Stimulated activated CD4-positive, alpha-beta T cell treated with anti-CD3 and anti-CD28 coated beads, TNF-alpha, amount 100 ng/mL, for 1 hour (primary cell): ENCODE measurements at places on chromosomes 1 and 21.

- no peak for DNase-seq
Observed at GRCh38 chr1:181310560-181310959, 172.8 kb upstream of the CACNA1E start.

DNA sequence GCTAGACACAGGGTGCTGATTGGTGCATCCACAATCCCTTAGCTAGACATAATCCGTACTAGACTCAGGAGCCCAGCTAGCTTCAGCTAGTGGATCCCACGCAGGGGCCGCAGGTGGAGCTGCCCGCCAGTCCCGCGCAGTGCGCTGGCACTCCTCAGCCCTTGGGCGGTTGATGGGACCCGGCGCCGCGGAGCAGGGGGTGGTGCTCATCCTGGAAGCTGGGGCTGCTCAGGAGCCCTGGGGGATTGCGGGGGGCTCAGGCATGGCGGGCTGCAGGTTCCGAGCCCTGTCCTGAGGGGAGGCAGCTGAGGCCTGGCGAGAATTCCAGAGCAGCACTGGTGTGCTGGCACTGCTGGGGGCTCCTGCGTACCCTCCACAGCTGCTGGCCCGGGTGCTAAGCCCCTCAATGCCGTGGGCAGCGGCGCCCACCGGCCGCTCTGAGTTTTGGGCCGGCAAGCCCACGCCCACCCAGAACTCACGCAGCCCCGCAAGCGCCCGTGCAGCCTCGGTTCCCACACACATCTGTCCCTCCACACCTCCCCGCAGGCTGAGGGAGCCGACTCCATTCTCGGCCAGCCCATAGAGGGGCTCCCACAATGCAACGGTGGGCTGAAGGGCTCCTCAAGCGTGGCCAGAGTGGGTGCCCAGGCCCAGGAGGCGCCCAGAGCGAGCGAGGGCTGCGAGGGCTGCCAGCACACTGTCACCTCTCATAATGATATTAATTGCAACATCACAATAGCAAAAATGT is 87.4 kb downstream of the CRB1 start:
- no peak for DNase-seq

- peak; percentile 97 for DNase-seq
Observed at GRCh38 chr1:8878698-8879463, 395 bp upstream of the ENO1 start.

DNA sequence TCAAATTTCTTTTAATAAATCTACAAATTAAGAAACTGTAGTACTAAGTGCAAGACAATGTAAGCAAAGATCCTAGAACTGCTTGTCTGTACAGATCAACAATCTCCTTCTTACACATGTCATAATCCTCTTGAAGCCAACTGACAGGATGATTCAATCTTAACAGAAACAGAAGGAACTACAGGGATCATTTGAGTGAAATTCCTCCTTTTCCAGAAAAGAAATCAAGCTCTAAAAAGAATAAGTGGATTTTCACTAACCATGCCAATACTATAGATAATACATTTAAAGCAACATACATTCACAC is 53.2 kb downstream of the RAB3GAP2 start:
- DNase-seq: no peak

DNA sequence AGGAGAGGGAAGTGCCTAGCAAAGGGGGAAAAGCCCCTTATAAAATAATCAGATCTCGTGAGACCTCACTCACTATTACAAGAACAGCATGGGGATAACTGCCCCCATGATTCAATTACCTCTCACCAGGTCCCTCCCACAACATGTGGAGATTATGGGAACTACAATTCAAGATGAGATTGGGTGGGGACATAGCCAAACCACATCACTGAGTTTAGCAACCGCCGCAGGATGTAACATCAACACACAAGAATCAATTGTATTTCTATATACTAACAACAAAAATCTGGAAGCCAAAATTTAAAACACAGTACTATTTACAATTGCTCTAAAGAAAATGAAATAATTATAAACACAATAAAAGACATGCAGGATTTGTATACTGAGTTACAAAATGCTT is 21.9 kb downstream of the DIRAS3 start:
- DNase-seq: no peak

DNA sequence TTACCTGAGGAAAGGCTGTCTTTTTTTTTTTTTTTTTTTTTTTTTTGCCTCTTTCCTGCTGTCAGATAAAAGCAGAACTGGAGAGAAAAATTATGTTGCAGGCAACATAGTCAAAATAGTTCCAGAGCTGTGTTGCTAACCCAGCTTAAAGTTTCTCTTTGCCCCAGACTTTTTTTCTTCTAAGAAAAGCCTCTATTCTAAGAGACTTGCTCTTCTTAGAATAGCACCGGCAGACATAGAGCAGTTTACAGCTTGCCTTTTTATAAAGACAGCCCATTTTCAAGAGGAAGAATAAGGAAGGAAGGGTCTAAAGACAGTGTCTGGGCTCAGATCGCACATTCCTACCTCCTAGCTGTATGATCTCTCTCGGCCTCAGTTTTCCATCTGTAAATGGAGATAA is 88.7 kb downstream of the TENT5C start:
- no peak for DNase-seq

- DNase-seq: no peak
Observed at GRCh38 chr1:107184888-107185287, 44.0 kb downstream of the NTNG1 start.

DNA sequence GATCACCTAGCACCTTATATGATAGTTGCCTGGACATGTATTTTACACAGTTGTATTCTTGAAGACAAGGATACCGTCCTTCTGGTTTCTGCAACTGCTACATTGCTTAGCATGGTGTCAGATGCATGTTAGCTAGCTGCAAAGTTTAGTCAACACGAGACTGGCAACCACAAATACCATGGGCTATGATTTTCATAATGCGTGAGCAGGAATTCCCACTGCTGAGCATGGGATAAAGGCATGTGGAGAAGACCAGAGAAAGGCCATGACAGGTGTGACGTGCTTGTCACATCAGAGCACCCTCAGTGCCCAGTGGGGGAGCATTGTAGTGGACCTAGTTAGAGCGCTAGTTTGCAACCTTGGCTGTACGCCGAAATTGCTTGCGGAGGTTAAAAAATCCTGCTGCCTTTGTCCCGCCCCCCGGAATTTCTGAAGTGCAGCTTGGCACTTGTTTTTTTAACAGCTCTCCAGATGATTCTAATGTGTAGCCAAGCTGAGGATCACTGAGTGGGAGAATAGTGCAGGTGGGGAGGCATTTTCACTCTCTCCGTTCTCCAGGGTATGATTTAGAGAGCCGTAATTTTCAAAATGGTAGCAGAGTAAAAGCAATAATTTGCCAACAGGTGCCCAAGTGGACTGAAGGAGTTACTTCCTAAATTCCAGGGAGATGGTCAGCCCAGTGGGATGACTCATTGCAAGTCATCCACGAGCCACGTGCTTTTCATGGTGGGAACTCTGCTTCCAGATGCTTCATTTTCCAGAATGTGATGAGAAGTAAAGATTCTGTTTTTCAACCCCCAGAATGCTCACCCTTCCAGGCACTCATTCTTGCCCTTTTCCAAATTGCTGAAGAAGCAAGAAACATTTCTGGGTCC is 81.0 kb downstream of the CNIH3 start:
- DNase-seq: no peak

GRCh38 chr1:154334079-154335024 is 9.0 kb downstream of the ATP8B2 start:
- no peak for DNase-seq

- DNase-seq: no peak
Observed at GRCh38 chr1:83548311-83548710, 450.6 kb downstream of the TTLL7 start.

- DNase-seq: no peak
Observed at GRCh38 chr21:42518626-42519025, 5.0 kb downstream of the SLC37A1 start.

DNA sequence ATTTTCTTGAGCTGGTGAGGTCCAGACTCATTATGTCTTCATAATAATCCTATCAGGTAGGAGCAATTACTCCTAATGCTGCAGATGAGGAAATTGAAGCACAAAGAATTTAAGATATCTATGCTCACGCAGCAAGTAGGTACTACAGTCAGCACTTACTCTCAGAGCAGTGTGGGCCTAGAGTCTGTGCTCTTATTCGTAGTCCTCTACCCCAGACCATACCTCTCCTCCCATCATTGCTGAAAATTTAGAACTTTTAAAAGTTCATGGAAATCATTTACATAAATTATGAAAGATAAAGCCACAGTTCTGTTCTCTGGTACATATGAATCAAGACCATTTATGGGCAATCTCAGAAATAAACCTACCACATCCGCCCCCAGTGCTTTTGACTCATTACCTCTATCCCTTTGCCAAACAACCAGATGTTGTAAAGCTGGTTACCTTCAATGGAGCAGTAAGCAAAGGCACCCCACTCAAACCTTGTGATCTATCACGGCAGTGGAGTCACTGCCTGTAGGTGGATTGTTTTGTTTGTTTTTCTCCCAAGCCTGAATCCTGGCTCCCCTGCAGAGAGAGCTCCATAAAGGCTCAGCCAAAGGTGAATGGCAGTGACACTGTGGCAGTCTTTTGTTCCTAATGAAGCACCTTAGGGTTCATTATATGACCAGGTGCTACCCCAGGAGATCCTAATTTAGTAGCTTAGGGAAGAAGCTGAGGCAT is 20.9 kb upstream of the MAN1A2 start:
- DNase-seq: no peak

GRCh38 chr1:153663211-153663610 is 4.7 kb downstream of the SNAPIN start:
- DNase-seq: no peak

DNA sequence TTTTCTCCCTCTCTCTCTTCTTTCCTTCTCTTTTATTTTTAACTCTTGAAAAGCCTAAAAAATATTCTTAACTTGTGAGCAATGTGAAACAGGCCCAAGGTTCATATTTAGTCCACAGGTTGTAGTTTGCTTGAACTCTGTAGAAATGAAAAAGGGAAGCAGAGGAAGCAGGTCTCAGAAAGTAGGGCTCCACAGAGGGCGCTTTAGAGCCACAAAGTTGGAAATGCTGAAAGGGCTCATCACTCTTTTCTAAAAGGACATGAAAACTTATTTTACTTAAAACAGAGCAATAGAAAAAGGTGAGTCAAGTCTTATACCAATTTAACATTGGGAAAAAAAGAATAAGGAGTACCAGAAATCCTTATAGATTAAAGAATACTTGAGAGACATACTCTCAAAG is 247.0 kb downstream of the USP25 start:
- no peak for DNase-seq

DNA sequence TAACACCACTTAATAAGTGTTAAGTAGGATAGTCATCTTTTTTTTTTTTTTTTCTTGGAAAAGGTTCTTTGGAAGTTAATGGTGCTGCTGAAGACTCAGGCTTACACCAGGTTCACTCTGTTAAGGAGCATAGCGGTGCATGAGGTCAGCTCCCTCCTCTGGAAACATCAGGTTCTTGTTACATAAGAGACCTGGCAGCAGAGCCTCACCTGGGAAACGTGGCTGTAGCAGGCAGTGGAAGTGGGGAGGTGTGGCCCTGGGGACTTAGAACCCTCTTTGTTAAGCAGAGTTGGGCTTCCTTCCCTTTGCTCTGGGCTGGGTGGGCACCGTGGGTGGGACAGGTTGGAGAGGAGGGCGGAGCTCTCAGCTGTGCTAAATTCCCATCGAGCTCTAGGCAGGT is 104.1 kb downstream of the CNIH3 start:
- no peak for DNase-seq

GRCh38 chr1:244634546-244634945 is 18.4 kb upstream of the DESI2 start:
- DNase-seq: no peak

DNA sequence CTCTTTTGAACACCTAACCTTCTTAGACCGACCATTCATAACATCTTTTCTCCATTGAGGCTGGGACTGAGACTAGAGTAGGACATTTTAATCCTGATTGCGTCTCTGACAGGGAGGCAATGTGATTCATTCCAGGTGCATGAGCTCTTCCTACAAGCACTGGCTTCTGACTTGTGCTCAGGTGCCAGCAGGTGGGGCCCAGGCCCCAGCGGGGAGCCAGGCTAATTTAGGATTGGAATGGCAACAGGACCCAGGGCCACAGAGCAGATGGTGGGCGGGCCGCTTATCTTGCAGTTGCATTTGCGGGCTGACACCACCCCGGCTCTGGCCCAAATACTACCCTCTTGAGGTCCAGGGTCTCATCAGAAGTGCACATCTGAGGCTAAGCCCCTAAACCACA is 4.1 kb downstream of the GPA33 start:
- no peak for DNase-seq

DNA sequence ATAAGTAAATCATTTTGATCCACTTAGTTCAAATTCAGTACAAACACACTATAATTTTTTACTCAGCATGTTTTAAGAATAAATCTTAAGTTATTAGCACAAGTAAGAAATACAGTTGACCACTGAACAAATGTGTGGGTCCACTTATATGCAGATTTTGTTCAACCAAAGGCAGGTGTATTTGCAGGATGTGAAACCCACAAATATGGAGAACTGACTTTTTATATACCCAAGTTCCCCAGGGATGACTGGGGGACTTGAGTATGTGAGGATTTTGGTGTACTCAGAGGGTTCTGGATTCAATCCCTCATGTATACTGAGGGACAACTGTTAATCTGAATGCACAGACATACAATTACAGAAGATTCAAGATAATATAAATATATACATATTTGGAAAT is 25.7 kb upstream of the ERICH3 start:
- DNase-seq: no peak

- no peak for DNase-seq
Observed at GRCh38 chr1:172244865-172245264, 175.6 kb upstream of the C1orf105 start.

- DNase-seq: no peak
Observed at GRCh38 chr1:166237675-166238074, 70.9 kb upstream of the FAM78B start.

- DNase-seq: no peak
Observed at GRCh38 chr1:113147073-113147625, 74.2 kb downstream of the LRIG2 start.

DNA sequence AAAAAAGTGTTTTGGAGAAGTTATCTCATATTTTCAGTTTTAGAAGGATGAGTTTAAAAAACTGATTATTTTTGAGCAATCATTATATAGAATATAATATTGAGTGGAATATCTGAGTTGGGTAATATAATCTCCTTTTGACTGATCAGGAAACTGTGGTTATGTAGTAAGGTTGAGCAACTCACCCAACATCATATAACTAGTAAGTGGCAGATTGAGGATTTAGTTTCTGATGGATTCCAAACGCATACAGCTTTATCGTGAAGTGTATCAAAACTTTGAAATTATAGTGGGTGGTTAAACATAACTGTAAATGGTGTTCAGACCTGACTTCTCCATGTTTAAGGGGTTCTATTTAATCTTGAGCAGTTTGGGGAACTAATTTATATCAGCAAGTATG is 98.6 kb downstream of the OLFM3 start:
- no peak for DNase-seq
